ENCODE measurements at places on chromosomes 6 and 20. TPM values are rescaled to one million over a fixed set of nuclear protein-coding genes. Genes with fewer than 3 reads are reported as not detected.

Gene MYBL2
- 2.6 TPM for total RNA-seq

Gene LRRN4
- 1.0 TPM for total RNA-seq

Gene POPDC3
- 26.6 TPM for total RNA-seq

Gene KCNK16
- not detected for total RNA-seq

Gene UNC5CL
- total RNA-seq, result 0.12 TPM

Gene SDCBP2
- 5.8 TPM for total RNA-seq

Gene ENPP4
- 1.4 TPM for total RNA-seq

Gene CLIC5
- 0.12 TPM for total RNA-seq

Gene RBM24
- 3.0 TPM for total RNA-seq

Gene SH3BGRL2
- total RNA-seq, result 2.6 TPM

Gene MUC22
- not detected for total RNA-seq

Gene BMP6
- 2.3 TPM for total RNA-seq

Gene CLIC1
- total RNA-seq, result 364 TPM

Gene RSPH3
- total RNA-seq, result 4.4 TPM

Gene ZC3H12D
- 0.12 TPM for total RNA-seq

All from pericardium fibroblast (primary cell).